ENCODE measurements at places on chromosomes 12 and 14. TPM values are rescaled to one million over a fixed set of nuclear protein-coding genes. Genes with fewer than 3 reads are reported as not detected.

ZNF891 gene
- 1.0 TPM for total RNA-seq

ENDOU gene
- not detected for total RNA-seq

GDF3 gene
- total RNA-seq, result not detected

NGDN gene
- total RNA-seq, result 27.6 TPM

GALNT9 gene
- not detected for total RNA-seq

SFSWAP gene
- total RNA-seq, result 35.6 TPM

DNA sequence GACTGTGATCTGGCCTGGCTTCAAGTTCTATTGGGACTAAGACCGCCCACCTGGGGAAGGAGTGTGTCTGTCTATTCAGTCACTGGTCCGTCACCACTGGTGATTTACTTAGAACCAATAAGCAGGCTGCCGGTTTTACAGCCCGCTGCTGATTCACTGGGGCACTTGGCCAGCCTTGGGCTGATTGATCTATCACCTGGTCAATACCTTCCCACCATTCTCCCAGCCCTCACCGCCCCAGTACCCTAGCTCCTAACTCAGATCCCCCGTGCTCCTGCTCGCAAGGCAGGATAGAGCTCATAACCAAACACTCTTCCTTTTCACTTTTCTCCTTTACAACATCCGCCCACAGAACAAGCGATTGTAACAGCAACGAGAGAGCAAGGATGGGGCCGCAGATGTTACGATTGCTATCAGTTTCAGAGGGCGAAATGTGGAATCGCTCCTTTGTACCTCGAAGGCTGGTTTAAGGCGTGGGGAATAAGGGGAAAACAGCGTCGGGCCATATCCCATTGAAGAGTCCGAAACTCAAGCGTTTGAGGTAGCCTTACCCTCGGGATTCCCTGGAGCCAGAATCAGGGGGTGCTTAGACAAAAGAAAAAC, 672 bp downstream of the RDH11 start:
- H3K27me3 ChIP-seq, result no peaks in the 10 kb centered on the region
- peak; percentile 90 for DNase-seq
- H3K36me3 ChIP-seq, result no peaks in the 10 kb centered on the region
- H3K4me1 ChIP-seq, result peaks cover 4% of the 10 kb centered on the region
- H3K4me3 ChIP-seq, result peak overlapping the region; percentile 95
- H3K27ac ChIP-seq, result peak overlapping the region; percentile 85

- H3K4me3 ChIP-seq, result no peak overlapping the region
- H3K27ac ChIP-seq, result no peak overlapping the region
Observed at GRCh38 chr12:41683023-41683422, 461.7 kb downstream of the GXYLT1 start.

GRCh38 chr14:22569106-22569736, 19.8 kb downstream of the DAD1 start:
- no peaks in the 10 kb centered on the region for H3K36me3 ChIP-seq
- H3K4me3 ChIP-seq, result no peak overlapping the region
- peak overlapping the region; percentile 19 for H3K27ac ChIP-seq
- DNase-seq, result no peak

DNA sequence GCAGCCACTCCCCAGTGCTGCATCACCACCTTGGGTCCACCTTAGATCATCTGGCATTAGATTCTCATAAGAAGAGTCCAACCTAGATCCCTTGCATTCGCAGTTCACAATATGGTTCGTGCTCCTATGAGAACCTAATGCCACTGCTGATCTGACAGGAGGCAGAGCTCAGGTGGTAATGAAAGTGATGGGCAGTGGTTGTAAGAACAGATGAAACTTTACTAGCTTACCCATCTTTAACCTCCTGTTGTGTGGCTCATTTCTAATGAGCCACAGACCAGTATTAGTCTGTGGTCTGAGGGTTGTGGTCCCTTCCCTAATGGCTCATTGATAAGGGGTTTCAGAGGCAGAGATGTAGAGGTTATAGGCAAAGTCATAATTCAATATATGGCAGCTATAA, 615.9 kb upstream of the MIS18BP1 start:
- no peaks in the 10 kb centered on the region for H3K4me1 ChIP-seq
- H3K27me3 ChIP-seq, result no peaks in the 10 kb centered on the region
- no peak overlapping the region for H3K27ac ChIP-seq

DNA sequence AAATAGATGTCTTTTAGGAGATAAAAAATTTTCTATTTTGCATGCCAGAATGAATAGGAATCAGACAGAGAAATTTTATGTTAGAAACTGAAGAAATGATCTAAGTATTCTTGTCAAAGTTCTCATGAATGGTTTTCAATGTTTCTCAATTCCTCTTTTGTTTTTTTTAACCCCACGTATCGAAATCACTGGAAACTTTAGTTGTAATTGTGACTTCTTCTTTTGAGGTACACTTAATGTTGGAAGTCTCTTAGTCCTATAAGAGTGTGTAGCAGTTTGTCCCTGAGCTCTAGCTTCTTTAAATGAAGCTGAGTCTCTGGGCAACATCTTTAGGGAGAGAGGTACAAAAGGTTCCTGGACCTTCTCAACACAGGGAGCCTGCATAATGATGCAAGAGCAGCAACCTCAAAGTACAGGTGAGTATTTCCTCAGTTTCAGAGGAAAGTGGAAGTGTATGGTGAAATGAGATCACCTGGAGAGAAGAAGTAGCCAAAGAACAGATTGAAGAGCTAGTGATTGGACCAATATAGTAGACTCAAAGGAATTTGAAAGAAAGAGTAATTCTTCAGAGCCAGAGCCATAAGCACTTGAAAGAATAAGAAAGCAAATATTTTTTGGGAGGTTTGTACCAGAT, at the start of gene CLEC6A:
Gene CLEC6A, plus strand, starts transcription at position 236 of the 634 bp plus-strand sequence. Its CDS starts 150 bp downstream, at position 386.
- no peak within 1 kb of the TSS for H3K27ac ChIP-seq
- no peak within 1 kb of the TSS for H3K4me3 ChIP-seq
- no peaks in the 10 kb centered on the region for H3K27me3 ChIP-seq
- no peaks in the 10 kb centered on the region for H3K4me1 ChIP-seq

DNA sequence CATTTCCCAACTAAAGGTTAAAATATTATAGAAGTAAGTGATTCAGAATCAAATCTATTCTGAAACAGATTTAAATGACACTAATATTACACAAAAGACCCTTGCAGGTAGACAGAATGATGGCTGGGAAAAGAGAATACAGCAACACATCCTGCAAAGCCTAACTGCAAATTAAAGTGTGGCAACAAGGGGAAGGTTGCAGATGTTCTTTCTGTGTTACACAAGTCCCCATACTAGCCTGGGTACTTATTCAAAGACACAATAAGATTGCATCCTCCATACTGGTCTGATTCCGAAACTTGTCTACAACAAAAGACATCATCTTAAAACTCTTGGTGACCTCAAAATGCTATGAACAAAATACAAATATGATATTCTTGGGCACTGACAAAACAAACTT, 50.5 kb downstream of the R3HDM2 start:
- H3K36me3 ChIP-seq, result no peaks in the 10 kb centered on the region
- no peak for DNase-seq
- H3K27me3 ChIP-seq, result no peaks in the 10 kb centered on the region
- no peak overlapping the region for H3K27ac ChIP-seq
- no peak overlapping the region for H3K4me3 ChIP-seq

GRCh38 chr14:40983604-40984003, 623.1 kb upstream of the LRFN5 start:
- no peaks in the 10 kb centered on the region for H3K27me3 ChIP-seq
- DNase-seq, result no peak
- no peaks in the 10 kb centered on the region for H3K4me1 ChIP-seq
- H3K36me3 ChIP-seq, result no peaks in the 10 kb centered on the region

DNA sequence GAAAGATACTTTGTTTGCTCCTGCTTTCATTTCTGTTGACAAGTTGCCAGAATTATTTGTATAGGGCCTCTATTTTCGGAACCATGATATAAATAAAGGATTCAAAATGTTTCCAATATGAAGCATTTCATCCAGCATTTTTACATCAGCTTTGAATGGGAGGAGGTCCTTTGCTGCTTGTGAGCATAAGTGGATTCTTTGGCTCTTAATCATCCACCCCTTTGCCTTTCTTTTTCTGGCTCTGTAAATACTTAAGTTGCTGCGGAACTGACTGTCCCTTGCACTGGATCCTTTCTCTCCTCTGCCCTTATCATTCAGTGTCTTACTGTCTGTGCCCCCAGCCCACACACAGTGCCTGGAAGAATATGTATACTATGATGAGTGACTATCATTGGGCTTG, 357.3 kb upstream of the RGS6 start:
- no peak overlapping the region for H3K4me3 ChIP-seq
- H3K27me3 ChIP-seq, result no peaks in the 10 kb centered on the region
- no peak for DNase-seq
- no peak overlapping the region for H3K27ac ChIP-seq
- H3K4me1 ChIP-seq, result no peaks in the 10 kb centered on the region
- H3K36me3 ChIP-seq, result no peaks in the 10 kb centered on the region
